ENCODE measurements at places on chromosomes 7 and 10. TPM values are rescaled to one million over a fixed set of nuclear protein-coding genes. Genes with fewer than 3 reads are reported as not detected.

DNA sequence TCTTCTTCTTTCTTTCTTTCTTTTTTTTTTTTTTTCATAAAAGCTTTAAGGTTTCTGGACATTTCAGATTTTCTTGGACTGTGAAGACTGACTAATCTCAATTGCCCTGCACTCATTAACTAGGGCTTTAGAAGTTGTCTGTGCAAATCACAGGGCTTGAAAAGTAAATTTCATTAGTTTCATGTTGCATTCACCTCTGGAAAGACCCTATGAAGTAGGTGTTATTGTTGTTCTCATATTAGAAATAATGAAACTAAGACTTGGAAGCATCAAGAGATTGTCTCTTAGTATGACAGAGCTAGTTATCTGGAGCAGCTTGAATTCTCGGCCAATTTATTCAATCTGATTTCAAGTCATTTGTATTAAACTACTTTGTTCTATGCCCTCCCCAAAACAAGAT lies 28.2 kb upstream of the SEMA3D start:
- no peak for DNase-seq
- H3K4me1 ChIP-seq, result no peaks in the 10 kb centered on the region
- H3K36me3 ChIP-seq, result no peaks in the 10 kb centered on the region

DNA sequence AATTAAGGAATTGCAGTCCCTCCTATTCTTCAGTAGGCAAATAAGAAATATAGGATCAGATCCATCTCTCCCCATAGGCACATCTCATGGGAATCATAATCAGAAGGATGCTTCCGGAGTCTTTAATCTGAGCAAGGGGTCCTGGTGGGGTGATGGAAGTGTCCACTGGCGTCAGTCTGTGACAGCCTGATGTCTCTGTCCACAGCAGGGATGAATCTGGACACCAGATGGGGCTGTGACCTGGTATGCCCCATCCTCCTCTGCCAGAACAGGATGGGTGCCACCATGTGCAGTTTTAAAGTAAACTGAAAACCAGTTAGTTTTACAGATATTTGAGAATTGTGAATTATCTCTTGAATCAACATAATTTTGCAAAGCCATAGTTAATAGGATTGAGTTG lies 148.7 kb downstream of the C1GALT1 start:
- H3K27me3 ChIP-seq, result no peaks in the 10 kb centered on the region
- no peak overlapping the region for H3K27ac ChIP-seq
- no peak overlapping the region for H3K4me3 ChIP-seq
- no peaks in the 10 kb centered on the region for H3K4me1 ChIP-seq

DNA sequence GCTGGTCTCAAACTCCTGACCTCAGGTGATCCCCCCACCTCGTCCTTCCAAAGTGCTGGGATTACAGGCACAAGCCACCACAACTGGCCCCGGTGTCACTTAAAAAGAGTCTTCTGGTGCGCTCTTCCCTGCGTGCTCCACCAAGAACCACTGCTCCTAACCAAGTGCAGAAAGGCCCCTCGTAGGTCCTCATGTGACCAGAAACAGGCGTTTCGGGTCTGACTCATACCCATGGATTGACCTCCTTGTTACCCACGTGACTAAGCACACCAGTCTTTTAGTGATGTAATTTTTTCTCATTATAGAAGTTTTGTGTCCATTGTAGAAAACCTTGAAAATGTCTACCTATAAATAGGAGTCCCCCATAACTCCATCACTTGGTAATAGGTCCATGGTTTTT lies 13.9 kb downstream of the FKBP6 start:
- H3K4me1 ChIP-seq, result no peaks in the 10 kb centered on the region
- no peak for DNase-seq
- no peak overlapping the region for H3K27ac ChIP-seq
- no peaks in the 10 kb centered on the region for H3K36me3 ChIP-seq
- H3K4me3 ChIP-seq, result no peak overlapping the region

DNA sequence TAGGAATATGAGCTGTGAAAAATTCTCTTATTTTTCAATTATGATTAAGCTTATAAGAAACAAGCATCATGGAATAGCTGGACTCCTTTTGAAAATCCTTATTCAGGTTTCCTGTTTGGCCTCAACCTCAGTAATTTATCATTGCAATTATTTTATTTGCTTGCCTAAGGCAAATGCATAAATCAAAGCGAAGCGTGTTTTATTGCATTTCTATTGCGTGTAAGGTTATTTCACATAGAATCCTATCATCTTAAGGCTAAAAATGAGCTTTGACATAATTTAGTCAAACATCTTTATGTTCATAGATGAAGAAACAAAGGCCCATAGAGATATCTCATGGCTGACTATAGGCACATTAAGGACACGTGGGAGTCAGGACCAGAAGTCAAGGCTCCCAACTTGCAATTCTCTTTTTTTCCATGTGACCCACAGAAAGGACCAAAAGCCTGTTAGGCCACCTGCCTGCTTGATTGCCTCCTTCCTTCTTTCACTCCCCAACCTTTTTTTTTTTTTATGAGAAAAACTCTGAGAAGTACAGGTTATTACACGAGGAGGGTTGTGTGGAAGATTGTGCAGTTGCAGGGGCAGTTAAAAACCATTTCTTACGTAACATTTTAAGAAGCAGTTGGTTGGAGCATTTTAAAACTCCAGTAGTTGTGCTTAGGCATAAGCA lies 261.0 kb downstream of the HDAC9 start:
- no peaks in the 10 kb centered on the region for H3K36me3 ChIP-seq
- no peak overlapping the region for H3K4me3 ChIP-seq
- H3K27ac ChIP-seq, result no peak overlapping the region
- no peaks in the 10 kb centered on the region for H3K4me1 ChIP-seq

GRCh38 chr10:77667426-77668324 lies 30.1 kb upstream of the KCNMA1 start:
- H3K4me1 ChIP-seq, result no peaks in the 10 kb centered on the region
- H3K27ac ChIP-seq, result no peak overlapping the region
- peaks cover 4% of the 10 kb centered on the region for H3K27me3 ChIP-seq
- no peak overlapping the region for H3K4me3 ChIP-seq

GRCh38 chr7:96250776-96251361 lies 71.0 kb downstream of the SLC25A13 start:
- H3K4me1 ChIP-seq, result peaks cover 3% of the 10 kb centered on the region
- no peaks in the 10 kb centered on the region for H3K27me3 ChIP-seq
- no peak for DNase-seq
- H3K4me3 ChIP-seq, result no peak overlapping the region

GRCh38 chr7:11843113-11843765 lies 11.2 kb upstream of the THSD7A start:
- H3K4me1 ChIP-seq, result no peaks in the 10 kb centered on the region
- DNase-seq, result no peak
- H3K27me3 ChIP-seq, result no peaks in the 10 kb centered on the region
- H3K36me3 ChIP-seq, result no peaks in the 10 kb centered on the region
- H3K27ac ChIP-seq, result no peak overlapping the region

DNA sequence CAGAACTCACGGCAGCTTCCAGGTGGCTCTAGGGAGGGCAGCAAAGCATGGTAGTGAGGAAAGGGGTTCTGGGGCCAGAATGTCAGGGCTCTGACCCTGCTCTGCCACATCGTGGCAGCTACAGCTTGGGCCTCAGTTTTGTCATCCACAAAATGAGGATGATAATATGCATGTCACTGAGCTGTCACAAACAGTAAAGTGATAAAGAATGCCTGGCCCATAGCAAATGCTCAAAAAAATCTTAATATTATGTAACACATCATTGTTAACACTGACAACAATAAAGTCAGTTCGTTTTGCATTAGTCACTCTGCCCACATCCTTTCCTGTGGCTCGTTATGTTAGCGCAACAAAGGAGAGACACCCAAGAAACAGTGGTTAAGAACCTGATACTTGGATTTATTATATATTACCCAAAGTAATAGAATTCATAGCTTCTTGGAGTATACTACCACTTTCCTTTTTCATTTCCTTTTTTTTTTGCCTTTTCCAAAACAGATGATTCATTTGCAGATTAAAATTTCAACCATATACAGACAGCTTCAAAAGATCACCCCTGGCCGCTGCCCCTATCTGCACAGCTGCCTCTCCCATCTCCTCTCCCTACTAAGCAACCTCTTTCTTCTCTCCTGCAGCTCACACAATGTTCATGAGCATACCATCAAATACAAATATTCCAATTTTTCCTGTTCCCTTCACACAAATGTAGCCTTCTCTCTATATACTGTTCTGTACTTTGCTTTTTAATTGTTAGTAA lies 45.5 kb upstream of the DDC start:
- peaks cover 30% of the 10 kb centered on the region for H3K36me3 ChIP-seq
- no peak for DNase-seq
- H3K4me3 ChIP-seq, result no peak overlapping the region
- no peaks in the 10 kb centered on the region for H3K27me3 ChIP-seq

DNA sequence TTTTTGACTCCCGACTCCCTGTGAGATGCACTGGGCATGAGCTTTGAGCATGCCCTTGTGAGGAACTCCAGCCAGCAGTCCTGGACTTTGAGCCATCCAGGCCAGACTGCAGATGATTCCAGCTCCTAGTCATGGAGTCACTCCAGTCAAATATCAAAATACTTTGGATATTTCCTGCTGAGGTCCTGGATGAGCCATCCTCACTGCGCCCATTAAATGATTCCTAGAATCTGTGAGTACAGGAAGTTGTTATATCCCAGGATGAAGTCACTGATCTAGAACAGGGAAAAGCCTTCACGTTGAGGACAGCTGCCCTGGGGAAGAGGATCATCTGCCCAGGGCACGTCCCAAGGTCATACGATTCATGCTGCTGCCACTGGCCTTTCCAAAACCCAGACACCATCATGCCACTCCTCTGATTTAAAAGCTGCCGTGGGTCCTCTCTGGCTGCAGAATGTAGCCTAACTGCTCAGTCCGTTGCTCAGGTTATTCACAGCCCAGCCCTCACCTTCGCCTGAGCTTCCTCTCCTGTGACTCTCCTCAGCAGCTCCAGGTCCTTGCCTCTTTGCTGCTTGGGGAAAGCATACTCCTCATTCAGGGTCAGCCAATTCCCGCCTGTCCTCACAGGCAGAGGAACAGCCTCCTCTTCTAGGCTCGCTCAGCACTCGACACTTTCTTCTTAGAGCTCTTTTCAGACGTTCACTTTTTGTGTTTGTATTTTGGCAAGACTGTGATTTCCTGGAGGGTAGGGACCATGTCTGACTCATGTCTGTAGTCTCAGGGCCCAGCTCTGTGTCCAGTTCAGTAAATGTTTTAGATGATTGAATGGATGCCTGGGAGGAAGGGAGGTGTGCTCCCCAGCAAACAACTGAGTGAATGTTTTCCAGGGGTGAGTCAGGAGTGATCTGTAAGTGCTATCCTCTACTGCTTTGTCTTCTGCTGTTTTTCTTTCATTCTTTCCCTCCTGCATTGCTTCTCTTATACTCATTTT lies 157.8 kb downstream of the SNX10 start:
- H3K4me1 ChIP-seq, result peaks cover 5% of the 10 kb centered on the region
- H3K27me3 ChIP-seq, result no peaks in the 10 kb centered on the region
- no peak overlapping the region for H3K4me3 ChIP-seq
- no peaks in the 10 kb centered on the region for H3K36me3 ChIP-seq
- no peak for DNase-seq

- no peak overlapping the region for H3K27ac ChIP-seq
- no peak overlapping the region for H3K4me3 ChIP-seq
- H3K27me3 ChIP-seq, result no peaks in the 10 kb centered on the region
- peaks cover 6% of the 10 kb centered on the region for H3K4me1 ChIP-seq
Observed at GRCh38 chr7:71278257-71278656, 146.3 kb downstream of the GALNT17 start.

DNA sequence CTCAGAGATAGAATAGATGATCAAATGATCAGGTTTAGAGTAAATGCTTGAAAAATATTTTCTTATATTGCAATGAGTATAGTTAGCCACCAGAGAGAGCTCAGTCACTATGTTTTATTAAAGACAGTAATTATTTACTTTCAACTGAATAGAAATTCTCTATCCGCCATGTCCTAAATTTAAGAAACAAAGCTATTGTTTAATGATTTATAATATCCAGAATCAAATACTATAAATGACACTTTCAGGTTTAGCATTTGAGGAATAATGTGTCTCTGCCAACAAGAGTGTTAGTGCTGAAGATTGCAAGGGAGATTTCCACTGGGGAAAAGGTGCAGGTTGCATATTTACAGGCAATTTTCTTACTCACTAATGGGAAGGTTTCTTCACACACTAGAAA lies 184.7 kb downstream of the DGKB start:
- no peak overlapping the region for H3K27ac ChIP-seq
- H3K27me3 ChIP-seq, result no peaks in the 10 kb centered on the region
- H3K36me3 ChIP-seq, result no peaks in the 10 kb centered on the region
- peak; percentile 41 for DNase-seq

- peaks cover 17% of the 10 kb centered on the region for H3K4me1 ChIP-seq
- H3K27me3 ChIP-seq, result no peaks in the 10 kb centered on the region
- DNase-seq, result no peak
- no peaks in the 10 kb centered on the region for H3K36me3 ChIP-seq
Observed at GRCh38 chr7:101882005-101882421, 64.6 kb downstream of the CUX1 start.

- no peaks in the 10 kb centered on the region for H3K4me1 ChIP-seq
- H3K27me3 ChIP-seq, result no peaks in the 10 kb centered on the region
- H3K4me3 ChIP-seq, result no peak overlapping the region
Observed at GRCh38 chr7:93359520-93360198, 127.5 kb downstream of the VPS50 start.

DNA sequence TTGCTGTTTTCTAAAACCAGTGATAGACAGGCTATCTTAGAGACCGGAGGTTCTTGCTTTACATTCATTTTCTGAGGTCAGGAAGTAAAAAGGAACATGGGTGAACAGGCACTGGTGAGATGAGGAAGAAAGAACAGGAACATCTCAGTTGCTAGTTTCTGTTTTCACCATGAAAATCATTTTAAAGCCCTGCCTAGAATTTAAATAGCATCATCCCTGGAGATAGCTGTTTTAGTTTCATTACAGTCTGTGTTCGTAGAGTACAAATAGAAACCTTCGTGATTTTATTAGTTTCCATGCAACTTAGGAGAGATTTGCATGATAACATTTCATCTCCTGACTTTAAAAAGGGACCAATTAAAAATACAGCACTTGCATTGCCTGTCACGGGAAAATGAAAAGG lies 14.7 kb downstream of the KCNMA1 start:
- DNase-seq, result no peak
- H3K4me3 ChIP-seq, result no peak overlapping the region
- H3K27ac ChIP-seq, result no peak overlapping the region
- no peaks in the 10 kb centered on the region for H3K27me3 ChIP-seq
- no peaks in the 10 kb centered on the region for H3K36me3 ChIP-seq

DNA sequence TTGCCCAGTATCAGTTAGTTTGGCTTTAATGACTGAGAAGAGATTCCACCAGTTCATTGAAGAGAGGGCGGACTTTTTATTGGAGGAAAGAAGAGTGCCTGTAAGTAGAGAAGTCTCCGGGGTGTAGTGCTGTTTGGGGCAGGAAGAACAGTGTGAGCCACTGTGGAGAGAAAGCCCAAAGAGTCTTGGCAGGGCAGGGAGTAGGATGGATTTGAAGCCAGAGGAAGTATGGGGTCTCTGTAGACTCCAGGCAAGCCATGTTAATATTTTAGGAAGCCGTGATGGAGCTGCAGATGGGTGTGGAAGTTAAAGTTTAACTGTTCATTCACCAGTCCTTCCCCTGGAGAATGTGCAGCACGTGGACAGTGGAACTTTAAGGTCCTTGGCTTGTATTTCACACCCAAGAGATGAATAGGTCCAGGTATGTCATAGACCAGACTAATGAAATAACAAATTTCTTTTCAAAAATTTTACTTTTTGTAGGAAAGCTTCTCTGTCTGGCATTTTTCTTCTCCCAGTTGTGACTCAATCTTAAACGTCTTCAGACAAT lies 54.1 kb downstream of the TCF7L2 start:
- H3K36me3 ChIP-seq, result peaks cover 4% of the 10 kb centered on the region
- no peaks in the 10 kb centered on the region for H3K27me3 ChIP-seq
- no peak overlapping the region for H3K27ac ChIP-seq
- no peak overlapping the region for H3K4me3 ChIP-seq
- DNase-seq, result no peak

Gene TMEM213
- 2.0 TPM for total RNA-seq

Gene SPDYE5
- not detected for total RNA-seq

Gene CCL24
- total RNA-seq, result not detected

Gene MMD2
- not detected for total RNA-seq

Gene NKX2-3
- not detected for total RNA-seq

Gene CFAP69
- total RNA-seq, result 60.0 TPM

Gene SOSTDC1
- total RNA-seq, result 6.1 TPM
